ENCODE measurements at places on chromosomes 1 and 21.

GRCh38 chr1:15352128-15352957 is 57.3 kb upstream of the EFHD2 start:
- DNase-seq = peak; percentile 14

- DNase-seq = no peak
Observed at GRCh38 chr1:205667909-205668643, 12.2 kb downstream of the SLC45A3 start.

DNA sequence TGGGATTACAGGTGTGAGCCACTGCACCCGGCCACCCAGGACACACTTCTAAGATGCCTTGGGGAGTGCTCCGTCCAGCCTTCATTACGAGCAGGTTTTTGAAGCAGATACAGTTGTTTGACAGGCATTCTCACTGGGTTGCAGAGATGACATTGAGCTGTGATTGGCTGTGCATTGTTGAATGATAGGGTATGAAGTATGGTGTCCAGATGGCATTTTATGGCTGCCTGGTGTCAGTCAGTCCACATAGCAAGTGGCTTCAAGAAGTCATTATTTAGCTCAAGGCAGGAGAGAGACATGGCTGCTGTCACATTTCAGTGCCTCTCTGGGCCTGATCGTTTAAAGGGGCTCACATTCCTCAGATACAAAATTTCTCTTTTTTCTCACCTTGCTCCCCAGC is 14.8 kb upstream of the PADI2 start:
- no peak for DNase-seq

GRCh38 chr1:195236991-195237889 is 1371.0 kb downstream of the KCNT2 start:
- no peak for DNase-seq

DNA sequence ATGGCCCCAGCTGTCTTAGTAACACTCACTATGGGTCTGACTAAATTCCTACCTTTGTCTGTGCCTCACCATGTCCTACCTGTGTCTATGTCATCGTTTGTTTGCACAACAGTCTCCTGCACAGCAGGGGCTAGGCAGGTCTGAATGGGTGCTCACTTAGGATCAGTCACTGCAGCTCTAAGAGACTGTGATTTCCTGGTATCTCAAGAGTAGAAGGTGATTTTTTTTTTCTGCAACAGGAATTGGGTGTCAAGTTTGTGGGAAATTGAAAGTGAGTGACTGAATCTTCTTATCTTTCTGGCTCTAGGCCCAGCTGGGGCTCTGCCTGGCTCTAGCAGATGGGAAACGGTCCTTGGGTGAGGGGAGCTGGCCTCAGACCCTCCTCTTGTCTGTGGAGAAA is 46.4 kb upstream of the TRABD2B start:
- DNase-seq = no peak

GRCh38 chr1:214551436-214552173 is at the start of gene PTPN14:
TSS of gene PTPN14 (minus strand) at chr1:214551602. CDS start at chr1:214464803, 86,799 bp downstream.
- DNase-seq = no peak

- no peak for DNase-seq
Observed at GRCh38 chr1:61079898-61080336, 2.4 kb upstream of the NFIA start.

DNA sequence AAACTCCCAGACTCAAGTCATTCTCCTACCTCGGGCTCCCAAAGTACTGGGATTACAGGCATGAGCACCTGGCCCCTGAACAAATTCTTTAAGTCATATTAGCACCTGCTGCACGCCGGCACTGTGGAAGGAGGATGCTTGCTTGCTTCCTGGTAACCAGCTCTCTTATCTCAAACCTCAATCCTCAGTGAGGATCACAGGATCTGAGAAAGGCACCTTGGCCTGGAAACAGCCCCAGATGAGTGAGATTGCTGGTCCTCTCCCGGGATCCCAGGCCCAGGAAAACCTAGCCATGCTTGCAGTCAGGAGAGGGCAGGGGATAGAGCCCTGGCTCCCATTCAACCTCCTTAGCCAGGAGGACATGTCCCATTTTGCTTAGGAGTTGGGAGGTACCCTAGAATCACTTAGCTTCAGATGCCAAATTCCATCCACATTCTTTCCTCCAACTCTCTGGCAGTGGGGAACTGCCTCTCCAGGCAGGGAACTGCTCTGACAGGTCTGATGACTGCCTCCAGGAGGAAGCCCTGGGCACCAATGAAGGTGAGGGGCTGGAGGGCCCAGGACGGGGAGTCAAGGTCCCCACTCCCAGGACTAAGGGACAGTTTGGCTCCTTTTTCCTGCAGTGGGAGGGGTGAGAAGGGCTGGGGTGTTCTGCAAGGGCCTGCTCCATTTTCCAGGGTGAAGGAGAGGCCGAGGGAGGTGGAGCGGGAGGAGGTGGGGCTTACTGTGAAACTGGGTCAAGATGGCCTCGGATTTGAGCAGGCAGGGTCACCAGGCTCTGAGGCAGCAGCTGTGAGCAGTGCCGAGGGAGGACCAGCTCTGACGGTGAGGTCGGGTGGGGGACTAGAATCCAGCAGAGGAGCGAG is 9.5 kb downstream of the GPR37L1 start:
- DNase-seq = no peak

Measured in stimulated activated CD4-positive, alpha-beta T cell treated with anti-CD3 and anti-CD28 coated beads, Interleukin-4, amount 100 ng/mL, for 48 hours (primary cell).